Activated CD4-positive, alpha-beta memory T cell treated with anti-CD3 and anti-CD28 coated beads, Interleukin-2, amount 10 ng/mL, durations not matched to agents 7 days and 5 days (primary cell): ENCODE measurements at places on chromosomes 2 and 18. TPM values are rescaled to one million over a fixed set of nuclear protein-coding genes. Genes with fewer than 3 reads are reported as not detected.

DNA sequence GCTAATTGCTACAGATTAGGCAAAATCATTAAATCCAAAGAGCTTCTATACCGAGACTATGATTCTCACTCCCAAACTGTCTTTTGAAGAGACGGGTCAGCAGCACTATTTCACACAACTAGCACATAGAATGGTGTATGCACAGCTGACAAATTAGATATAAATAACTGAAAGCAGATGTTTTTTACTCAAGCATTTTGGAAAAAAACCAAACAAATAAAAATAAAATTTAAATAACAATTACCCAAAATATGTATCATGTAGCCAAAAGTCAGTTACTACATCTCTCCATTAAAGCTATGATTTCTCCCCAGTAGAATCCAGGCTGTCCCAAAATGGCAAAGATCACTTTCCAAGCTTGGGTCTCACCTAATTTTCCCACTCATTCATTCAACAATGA, 107.9 kb downstream of the TMEM163 start:
- no peak for DNase-seq
- H3K27me3 ChIP-seq: peaks cover 12% of the 10 kb centered on the region
- H3K36me3 ChIP-seq: no peaks in the 10 kb centered on the region
- no peak overlapping the region for H3K4me3 ChIP-seq
- no peaks in the 10 kb centered on the region for H3K4me1 ChIP-seq

DNA sequence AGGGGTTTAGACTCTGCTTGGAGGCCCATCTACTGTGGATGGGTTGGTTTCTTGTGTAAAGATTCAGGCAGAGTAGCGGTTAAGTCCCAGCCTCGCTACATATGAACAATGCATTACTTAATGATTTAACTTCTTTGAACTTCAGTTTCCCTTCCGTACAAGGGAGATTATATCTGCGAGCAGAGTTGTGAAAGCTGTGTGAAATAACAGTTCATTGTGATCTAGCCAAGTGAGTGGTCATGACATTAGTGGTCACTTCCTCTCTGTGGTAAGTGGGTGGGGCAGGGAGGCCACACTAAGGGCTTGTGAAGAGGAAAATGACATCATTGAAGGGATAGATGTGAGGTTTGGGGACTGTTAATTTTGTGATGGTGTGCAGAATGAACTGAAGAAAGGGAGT, 14.1 kb upstream of the MEX3C start:
- peaks cover 3% of the 10 kb centered on the region for H3K36me3 ChIP-seq
- peaks cover 27% of the 10 kb centered on the region for H3K4me1 ChIP-seq
- no peak overlapping the region for H3K4me3 ChIP-seq
- H3K27ac ChIP-seq: peak overlapping the region; percentile 68
- no peaks in the 10 kb centered on the region for H3K27me3 ChIP-seq

DNA sequence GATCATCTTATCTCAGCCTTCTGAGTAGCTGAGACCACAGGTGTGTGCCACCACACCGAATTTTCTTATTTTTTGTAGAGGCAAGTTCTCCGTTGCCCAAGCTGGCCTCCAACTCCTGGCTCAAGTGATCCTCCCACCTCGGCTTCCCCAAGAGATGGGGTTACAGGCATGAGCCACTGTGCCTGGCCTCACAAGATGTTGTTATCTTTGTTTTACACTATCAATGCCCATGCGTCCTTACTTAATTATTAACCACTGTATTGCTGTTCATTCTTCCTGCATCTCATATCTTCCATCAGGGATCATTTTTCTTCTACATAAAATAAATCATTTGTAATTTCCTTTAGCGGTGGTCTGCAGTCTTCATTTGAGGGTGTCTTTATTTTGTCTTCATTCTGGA, 181.9 kb downstream of the TGIF1 start:
- no peak overlapping the region for H3K27ac ChIP-seq
- no peak for DNase-seq
- no peaks in the 10 kb centered on the region for H3K27me3 ChIP-seq
- H3K4me1 ChIP-seq: peaks cover 2% of the 10 kb centered on the region
- H3K36me3 ChIP-seq: no peaks in the 10 kb centered on the region

GRCh38 chr2:123816203-123816602, 208.9 kb upstream of the CNTNAP5 start:
- H3K36me3 ChIP-seq: no peaks in the 10 kb centered on the region
- no peak overlapping the region for H3K4me3 ChIP-seq
- H3K4me1 ChIP-seq: no peaks in the 10 kb centered on the region
- no peaks in the 10 kb centered on the region for H3K27me3 ChIP-seq
- H3K27ac ChIP-seq: no peak overlapping the region

- peaks cover 3% of the 10 kb centered on the region for H3K27me3 ChIP-seq
- H3K36me3 ChIP-seq: no peaks in the 10 kb centered on the region
- DNase-seq: no peak
These were observed 42.7 kb upstream of the MSH2 start for GRCh38 chr2:47360283-47360682.

DNA sequence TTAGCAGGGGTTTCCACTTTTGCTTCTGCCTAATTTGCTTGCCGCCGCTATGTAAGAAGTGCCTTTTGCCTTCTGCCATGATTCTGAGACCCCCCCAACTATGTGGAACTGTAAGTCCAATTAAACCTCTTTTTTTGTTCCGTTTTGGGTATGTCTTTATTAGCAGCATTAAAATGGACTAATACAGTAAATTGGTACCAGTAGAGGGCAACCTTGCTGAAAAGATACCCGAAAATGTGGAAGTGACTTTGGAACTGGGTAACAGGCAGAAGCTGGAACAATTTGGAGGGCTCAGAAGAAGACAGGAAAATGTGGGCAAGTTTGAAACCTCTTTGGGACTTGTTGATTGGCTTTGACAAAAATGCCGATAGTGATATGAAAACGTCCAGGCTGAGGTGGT, 216.1 kb upstream of the FSIP2 start:
- no peak for DNase-seq
- H3K4me1 ChIP-seq: no peaks in the 10 kb centered on the region
- no peak overlapping the region for H3K27ac ChIP-seq
- no peaks in the 10 kb centered on the region for H3K27me3 ChIP-seq

- DNase-seq: no peak
- no peaks in the 10 kb centered on the region for H3K4me1 ChIP-seq
- no peak overlapping the region for H3K4me3 ChIP-seq
- no peak overlapping the region for H3K27ac ChIP-seq
- peaks cover 13% of the 10 kb centered on the region for H3K27me3 ChIP-seq
These were observed 305.4 kb downstream of the LPIN1 start for GRCh38 chr2:12051831-12052230.

DNA sequence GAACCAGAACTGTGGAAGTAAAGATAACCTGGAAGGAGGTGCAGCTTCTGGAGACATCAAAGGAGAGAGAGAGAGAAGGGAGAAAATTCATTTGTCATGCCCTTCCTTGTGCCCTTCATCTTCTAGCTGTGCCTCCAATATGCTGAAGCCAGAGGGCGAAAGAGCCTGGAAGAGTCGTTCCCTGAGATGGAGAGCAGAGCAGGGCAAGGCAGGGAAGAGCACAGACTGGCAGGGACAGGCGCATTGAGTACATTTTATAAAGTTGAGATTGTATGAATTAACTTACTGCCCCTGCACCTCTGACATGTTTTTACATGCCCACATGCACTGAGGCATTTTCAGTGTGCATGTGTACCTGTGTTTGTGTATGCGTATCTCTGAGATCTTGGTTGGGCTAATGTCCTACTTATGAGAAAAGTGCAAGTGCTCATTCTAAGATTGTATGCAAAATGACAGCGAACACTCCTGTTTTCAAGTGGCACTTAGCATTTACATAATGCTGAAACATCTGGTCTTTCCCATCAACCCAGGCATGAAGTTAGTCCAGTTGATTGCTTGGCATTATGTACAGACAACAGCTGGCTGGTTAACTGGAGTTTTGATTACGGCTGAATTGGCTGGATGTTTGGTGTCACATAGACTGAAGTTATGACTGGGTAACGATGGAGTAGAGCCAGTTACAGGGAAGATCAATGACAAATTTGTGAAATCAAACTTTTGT, 23.7 kb upstream of the MMADHC start:
- no peaks in the 10 kb centered on the region for H3K4me1 ChIP-seq
- DNase-seq: no peak
- H3K4me3 ChIP-seq: no peak overlapping the region
- H3K27ac ChIP-seq: no peak overlapping the region

GRCh38 chr2:113216891-113217454, 43.2 kb downstream of the PSD4 start:
- DNase-seq: no peak
- no peak overlapping the region for H3K27ac ChIP-seq
- no peaks in the 10 kb centered on the region for H3K36me3 ChIP-seq
- peaks cover 22% of the 10 kb centered on the region for H3K4me1 ChIP-seq
- H3K4me3 ChIP-seq: no peak overlapping the region

The MEP1B gene
- 0.13 TPM for total RNA-seq

The BOK gene
- 0.08 TPM for total RNA-seq

The ASXL2 gene
- total RNA-seq: 43.7 TPM

The VAMP5 gene
- 89.6 TPM for total RNA-seq
